Renal cortex interstitium (tissue), 15 donors: ENCODE measurements at places on chromosomes 2 and 18. TPM values are rescaled to one million over a fixed set of nuclear protein-coding genes. Genes with fewer than 3 reads are reported as not detected.

NTSR2 gene
- polyA plus RNA-seq, result not detected

- DNase-seq, result no peak
Measured at GRCh38 chr2:144439993-144440392, 79.9 kb downstream of the ZEB2 start.

PKP4 gene
- 148 TPM for polyA plus RNA-seq

WNT10A gene
- polyA plus RNA-seq, result 0.75 TPM

GRCh38 chr18:13538630-13539029, 187.7 kb downstream of the FAM210A start:
- DNase-seq, result no peak

- DNase-seq, result no peak
Measured at GRCh38 chr2:127577503-127577902, 42.0 kb downstream of the MYO7B start.

DNA sequence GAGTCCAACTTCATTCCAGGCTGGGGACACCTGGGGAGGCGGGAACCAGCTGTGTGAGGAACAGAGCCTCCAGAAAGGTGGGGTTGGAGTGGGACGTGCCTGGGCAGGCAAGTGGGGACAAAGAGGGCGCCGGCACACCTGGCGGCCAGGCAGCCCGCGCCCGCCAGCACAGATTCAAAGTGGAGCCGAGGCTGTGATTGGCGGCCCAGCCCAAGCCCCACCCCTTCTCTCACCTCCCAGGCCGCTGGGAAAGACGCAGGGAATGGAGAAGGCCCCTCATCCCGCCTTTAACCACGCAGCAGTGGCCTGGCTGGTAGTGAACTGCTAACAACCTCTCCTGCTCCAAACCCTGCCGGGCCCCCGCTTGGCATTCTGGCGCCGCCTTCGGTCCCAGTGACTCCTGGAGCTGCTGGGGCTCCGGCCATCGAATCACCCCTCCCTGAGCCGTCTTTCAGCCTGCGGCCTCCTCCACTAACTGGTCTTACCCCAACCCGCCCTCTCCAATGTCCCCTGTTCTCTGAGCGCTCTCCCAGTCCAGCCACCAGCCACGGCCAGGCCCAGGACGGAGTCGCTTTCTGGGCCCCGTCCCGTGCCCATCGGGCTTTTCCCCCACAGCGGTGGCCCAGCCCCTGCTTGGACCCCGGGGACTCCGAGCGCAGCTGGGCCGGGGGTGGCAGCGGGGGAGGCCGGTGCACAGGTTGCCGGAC, 27.9 kb upstream of the PTMA start:
- no peak for DNase-seq

GRCh38 chr2:9637330-9637729, 6.5 kb upstream of the YWHAQ start:
- DNase-seq, result no peak

- DNase-seq, result no peak
Measured at GRCh38 chr2:227411320-227411989, 23.7 kb upstream of the SCYGR1 start.

DNA sequence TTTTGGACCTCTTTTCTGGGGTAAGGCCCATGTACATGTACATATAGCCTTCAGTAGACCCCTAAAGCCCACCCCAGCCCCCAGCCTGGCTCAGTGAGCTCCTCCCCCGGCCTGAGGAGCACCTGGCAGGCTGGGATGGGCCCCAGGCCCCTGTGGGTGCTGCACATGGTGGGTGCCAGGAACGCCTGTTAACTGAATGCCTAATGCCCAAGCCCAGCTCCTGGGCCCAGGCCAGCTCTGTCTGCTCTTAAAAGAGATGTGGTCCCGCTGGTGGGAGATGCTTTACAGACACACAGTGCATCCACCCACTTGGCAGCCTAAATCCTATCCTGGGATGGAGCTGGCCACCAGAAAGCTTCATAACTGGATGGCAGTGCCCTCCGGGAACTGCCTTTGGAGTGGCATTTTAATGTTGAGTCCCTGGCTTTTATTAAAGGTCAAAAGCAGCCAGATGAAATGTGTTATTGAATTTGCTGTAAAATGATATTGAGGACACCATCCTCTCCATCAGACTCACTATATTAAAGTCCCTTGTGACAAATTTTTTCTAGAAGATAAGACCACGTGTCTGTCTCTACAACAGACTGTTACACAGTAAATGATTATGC, 7.7 kb upstream of the OXER1 start:
- DNase-seq, result no peak

GRCh38 chr18:63175264-63175663, 144.3 kb downstream of the BCL2 start:
- no peak for DNase-seq

- no peak for DNase-seq
Measured at GRCh38 chr2:84882775-84883550, 2.1 kb upstream of the TRABD2A start.

FSIP2 gene
- polyA plus RNA-seq, result 2.1 TPM

UGT1A3 gene
- polyA plus RNA-seq, result not detected

OST4 gene
- polyA plus RNA-seq, result 273 TPM

DNA sequence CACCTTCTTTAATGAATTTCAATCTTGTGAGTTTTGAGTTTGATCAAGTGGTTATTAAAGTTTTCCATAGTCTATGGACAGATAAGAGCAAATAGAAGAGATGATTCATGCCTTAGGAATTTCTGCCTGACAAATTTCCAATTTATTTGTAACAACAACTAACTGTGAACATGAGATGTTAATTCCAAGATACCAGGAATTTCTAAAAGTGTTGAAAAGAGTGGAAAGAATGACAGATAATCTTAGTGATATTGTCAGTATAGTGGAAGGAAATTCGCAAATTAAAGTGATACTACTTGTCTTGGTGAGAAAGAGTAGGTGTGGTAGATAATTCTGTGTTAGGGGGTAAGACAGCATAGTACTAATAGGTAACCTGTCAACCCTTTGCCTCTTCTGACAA, 82.4 kb downstream of the AGPS start:
- DNase-seq, result no peak

DNA sequence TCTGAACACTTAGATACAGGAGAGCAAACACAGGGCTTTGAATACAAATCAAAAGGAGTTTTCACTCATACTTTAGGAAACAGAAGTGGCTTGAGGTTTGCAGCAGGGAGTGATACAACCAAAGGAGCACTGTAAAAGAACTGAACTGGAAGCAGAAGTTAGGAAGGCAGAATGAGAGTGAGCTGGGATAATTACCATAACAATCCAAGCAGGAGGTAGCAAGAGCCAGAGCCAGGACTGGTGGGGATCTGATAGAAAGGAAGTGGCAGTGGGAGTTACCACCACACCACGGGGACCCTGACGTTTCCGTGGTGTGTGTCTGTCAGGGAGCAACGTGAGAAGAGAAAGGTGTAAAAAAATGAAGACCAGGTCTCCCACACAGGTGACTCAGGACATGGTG, 81.3 kb upstream of the EPB41L3 start:
- DNase-seq, result no peak

NPPC gene
- 0.67 TPM for polyA plus RNA-seq

GRCh38 chr2:41932241-41933045, 115.4 kb upstream of the PKDCC start:
- DNase-seq, result peak; percentile 53

DNA sequence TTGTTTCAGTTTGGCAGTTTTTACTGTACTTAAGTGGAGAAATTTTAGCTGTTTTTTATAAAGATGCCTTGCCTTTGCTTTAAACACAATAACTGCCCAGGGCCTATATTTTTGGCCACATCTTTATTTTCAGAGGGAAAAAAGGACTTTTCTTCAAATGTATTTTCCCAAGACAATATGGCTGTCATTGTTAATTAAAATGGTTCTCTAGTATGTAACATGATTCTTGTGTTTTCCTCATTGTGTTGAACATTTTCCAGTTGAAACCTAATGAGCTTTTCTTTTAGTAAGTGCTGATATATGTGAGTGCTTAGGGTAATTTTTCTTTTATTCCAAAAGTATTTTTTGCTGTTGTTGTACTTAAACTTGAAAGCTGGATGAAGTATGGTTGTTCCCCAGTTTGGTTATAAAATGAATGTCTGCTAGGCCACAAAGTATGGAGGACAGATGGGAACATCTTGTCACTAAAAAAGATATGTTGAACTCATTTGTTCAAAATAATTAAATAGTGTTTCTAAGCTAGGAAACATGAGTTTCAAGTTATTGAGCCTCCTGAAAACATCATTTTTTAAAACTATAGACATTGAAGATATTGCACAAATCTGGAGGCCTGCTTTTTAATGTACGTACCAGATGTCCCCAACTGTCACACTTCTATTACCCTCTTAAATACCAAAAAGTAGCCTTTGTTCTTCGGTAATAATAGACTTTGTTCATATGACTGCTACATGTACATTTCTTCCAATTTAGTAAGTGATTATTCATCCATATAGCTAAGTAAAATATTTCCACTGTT, 147.5 kb upstream of the DAPL1 start:
- DNase-seq, result no peak

- DNase-seq, result no peak
Measured at GRCh38 chr2:104027321-104027720, 826.6 kb upstream of the POU3F3 start.

INHBB gene
- 0.27 TPM for polyA plus RNA-seq

HS6ST1 gene
- polyA plus RNA-seq, result 92.1 TPM

DNA sequence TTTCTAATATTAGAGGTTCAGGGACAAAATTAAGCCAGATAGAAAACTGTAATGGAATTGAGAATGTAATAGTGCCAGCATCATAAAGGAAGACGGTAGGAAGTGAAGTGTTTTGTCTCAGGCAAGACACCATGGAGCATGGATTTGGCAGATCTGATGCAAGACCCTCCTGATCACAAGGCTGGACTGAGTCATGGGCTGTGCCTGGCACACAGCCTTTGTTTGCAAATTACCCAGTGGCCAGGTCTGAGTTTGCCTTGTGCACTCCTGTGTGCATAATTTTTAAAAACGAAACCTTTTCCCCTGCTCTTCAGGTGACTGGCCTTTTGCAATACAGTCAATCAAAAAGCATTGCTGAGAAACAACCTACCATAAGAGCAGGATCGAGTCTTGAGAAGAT, 2.0 kb upstream of the UPP2 start:
- no peak for DNase-seq

- DNase-seq, result no peak
Measured at GRCh38 chr18:29556070-29556469, 1379.1 kb upstream of the CDH2 start.

HOXD11 gene
- polyA plus RNA-seq, result 72.7 TPM

DNA sequence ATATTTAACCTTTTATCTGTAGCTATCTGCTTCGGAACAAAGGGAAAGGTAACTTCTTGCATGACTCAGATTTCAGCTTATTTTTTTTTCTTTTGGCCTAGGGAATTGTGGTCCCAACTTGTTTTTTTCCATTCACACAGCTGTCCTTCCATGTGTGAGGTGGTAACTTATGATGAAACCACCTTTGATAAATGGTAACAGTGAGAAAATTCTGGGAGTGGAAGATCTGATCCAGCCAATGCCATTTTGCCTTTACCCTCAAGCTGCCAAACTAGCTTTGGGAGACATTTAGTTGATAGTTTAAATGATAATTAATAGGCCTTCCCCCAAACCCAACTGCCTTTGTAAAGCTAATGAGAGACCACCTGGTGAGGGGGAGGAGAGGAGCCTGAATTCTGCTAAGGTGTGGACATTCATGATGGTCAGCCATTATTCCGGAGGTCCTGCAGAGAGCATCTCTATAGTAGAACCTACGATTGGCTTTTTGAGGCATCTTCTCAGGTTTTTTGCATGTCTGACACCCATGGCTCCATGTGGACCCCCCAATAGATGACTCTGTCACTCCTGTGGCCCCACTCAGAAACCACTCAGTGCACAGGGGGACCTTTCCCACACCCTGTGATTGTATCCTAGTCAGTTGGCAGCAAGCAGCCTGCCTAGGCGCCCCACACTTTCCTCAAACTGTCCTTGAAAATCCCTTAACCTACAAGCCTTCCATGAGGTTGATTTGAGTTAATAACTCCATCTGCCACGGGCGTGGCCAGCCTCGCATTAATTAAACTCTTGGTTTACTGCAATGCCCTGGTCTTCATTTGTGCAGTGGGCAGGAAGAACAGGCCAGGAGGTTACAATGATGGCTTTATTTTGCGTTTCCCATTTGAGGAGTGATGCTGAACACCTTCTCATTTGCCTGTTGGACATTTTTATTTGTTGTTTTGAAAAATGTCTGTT, 263.5 kb upstream of the PXDN start:
- no peak for DNase-seq

DNA sequence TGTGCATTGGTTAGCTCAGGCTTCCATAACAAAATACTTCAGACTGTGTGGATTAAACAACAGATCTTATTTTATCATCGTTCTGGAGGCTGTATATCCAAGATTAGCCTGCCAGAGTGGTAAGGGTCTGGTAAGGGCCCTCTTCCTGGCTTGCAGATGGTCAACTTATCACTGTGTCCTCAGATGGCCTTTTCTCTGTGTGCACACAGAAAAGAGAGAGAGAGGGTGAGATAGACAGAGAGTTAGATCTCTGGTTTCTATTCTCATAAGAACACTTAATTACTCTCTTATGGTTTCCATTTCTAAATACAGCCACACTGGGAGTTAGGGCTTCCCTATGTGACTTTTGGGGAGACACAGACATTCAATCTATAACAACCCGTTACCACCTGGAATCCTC, 1003.5 kb downstream of the TSN start:
- no peak for DNase-seq

LTBP1 gene
- polyA plus RNA-seq, result 64.5 TPM

DNA sequence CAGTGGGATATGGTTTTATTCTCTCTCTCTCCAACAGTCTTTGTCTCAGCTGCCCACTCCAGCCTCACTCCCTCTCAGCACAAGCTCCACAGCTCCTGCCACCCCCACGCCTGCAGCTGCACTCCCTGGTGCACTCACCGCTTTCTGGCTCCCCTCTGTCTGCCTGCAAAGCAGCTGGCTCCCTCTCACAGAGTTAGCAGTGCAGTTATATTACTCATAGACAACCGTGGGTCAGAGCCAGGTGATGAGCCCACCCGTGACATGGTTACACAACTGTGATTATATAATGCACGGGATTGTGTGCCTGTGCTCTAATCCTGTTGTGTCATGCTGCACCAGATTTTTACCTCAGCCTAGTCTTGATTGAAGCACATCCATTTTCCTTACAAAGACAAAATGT, 276.9 kb upstream of the CHAC2 start:
- peak; percentile 20 for DNase-seq

RTP5 gene
- polyA plus RNA-seq, result not detected

- no peak for DNase-seq
Measured at GRCh38 chr2:204505946-204506345, 39.3 kb upstream of the PARD3B start.

DNA sequence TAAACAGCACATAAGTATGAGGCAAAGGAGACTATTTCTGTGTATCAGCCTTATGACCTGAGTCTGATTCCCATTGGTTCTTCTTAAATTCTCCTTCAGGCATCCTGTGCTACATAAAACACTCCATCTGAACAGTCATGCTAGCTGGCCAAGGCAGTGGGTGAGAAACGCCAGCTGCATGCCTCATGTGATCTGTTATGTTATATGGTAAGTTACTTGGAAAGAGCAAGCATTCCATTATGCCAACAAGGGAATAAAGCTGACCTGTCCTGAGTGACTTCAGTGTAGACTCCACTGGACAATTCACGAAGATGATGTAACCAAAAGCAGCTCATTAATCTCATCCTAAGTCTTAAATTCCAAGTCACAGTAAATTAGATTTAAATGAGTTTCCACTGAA, 216.5 kb upstream of the FN1 start:
- DNase-seq, result no peak

POTEE gene
- 0.16 TPM for polyA plus RNA-seq

C1QL2 gene
- not detected for polyA plus RNA-seq
